ENCODE measurements at places on chromosomes 6 and 20. TPM values are rescaled to one million over a fixed set of nuclear protein-coding genes. Genes with fewer than 3 reads are reported as not detected.

The DCDC2 gene
- total RNA-seq = 12.0 TPM

The CLPSL1 gene
- total RNA-seq = not detected

The HLA-DRA gene
- 89.9 TPM for total RNA-seq

DNA sequence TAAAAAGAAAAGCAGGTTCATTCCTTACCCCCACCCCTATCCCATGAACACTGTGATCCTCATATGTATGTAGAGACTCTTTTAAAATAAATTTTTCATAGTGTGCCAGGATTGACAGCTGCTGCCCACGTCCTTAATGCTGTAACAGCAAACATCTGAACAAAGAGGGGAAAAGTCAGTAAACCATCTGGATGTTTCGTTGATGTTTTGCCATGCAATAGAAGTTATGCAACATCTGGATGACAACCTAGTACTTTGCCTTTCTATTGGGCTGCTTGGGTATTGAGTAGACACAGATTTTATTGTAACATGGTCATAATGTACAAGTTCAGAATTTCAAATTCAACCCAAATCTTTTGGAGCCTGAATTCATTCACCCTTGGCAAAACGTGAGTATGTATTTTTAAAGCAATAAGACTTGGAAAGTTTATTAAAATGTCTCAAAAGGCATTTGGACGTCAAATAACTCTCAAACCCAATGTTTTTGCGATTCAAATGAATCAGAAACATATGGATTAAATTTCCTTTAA, 500.3 kb downstream of the DHX35 start:
- no peak overlapping the region for H3K27ac ChIP-seq
- no peak for DNase-seq
- H3K36me3 ChIP-seq = no peaks in the 10 kb centered on the region
- no peaks in the 10 kb centered on the region for H3K4me1 ChIP-seq
- H3K27me3 ChIP-seq = no peaks in the 10 kb centered on the region
